K562 (cell line): ENCODE measurements at places on chromosomes 7 and 10. TPM values are rescaled to one million over a fixed set of nuclear protein-coding genes. Genes with fewer than 3 reads are reported as not detected.

POT1 gene
- total RNA-seq, result 63.6 and 66.7 TPM in 2 replicates

NMT2 gene
- 10.8 and 12.3 TPM in 2 replicates for total RNA-seq

AKR1C8 gene
- 0.24 TPM in 1 of 2 replicates, not detected in the other for total RNA-seq

SPDYE16 gene
- 0.13 TPM in 1 of 2 replicates, not detected in the other for total RNA-seq

DENND2A gene
- total RNA-seq, result 0.16 TPM in 1 of 2 replicates, not detected in the other

CXCL12 gene
- total RNA-seq, result 0.18 and 0.49 TPM in 2 replicates

ZMIZ2 gene
- 34.7 and 40.3 TPM in 2 replicates for total RNA-seq

DPP6 gene
- total RNA-seq, result not detected in 2 replicates

DNA sequence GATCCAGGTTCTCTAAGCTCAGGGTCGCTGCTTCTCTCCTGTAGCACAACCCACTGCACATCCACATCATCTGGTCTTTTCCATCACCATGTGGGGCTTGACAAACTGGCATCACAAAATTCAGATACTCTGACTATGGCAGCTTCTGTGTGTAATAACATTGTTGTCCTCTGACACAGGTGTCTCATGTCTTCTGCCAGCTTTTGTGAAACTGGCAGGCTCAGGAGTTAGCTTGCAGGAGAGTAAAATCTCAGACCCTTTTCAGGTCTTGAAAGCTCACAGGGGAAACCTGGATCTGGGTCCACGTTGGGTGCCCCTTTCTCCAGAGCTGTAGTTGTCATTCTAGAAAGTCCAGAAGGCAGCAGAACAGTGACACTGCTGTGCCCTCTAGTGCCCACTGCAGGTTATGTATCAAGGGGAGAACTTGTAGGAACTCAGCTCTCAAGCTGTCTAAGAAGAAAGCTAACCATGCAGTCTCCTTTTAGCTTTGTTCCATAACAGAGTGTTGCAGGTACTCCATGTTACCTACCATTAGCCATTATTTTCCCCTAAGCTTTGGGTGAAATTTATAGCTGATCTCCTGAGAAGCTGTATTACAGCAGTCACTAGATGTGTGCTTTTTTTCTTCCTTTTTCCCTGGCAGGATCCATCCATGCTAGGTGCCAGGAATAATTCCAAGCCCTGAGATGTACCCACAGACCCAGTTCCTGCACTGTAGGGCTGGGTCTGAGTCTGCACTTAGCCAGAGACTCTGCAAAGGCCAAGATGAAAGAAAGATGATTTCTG lies 102.7 kb downstream of the ZNF248 start:
- DNase-seq, result peak; percentile 28
- no peaks in the 10 kb centered on the region for H3K36me3 ChIP-seq
- no peaks in the 10 kb centered on the region for H3K4me1 ChIP-seq
- no peaks in the 10 kb centered on the region for H3K27me3 ChIP-seq
- no peak overlapping the region for H3K27ac ChIP-seq
- H3K4me3 ChIP-seq, result no peak overlapping the region

GRCh38 chr10:113718969-113719822 lies 32.3 kb upstream of the PLEKHS1 start:
- H3K27me3 ChIP-seq, result no peaks in the 10 kb centered on the region; the same call in 2 of the 3 replicates
- DNase-seq, result peak; percentile 37
- H3K4me3 ChIP-seq, result peak overlapping the region; percentile 43
- H3K27ac ChIP-seq, result peak overlapping the region; percentile 65; the same call in 2 of the 3 replicates

- DNase-seq, result no peak
- H3K4me1 ChIP-seq, result no peaks in the 10 kb centered on the region
- H3K27ac ChIP-seq, result no peak overlapping the region
- no peaks in the 10 kb centered on the region for H3K36me3 ChIP-seq
Measured at GRCh38 chr7:26954951-26955350, 90.6 kb upstream of the SKAP2 start.

DNA sequence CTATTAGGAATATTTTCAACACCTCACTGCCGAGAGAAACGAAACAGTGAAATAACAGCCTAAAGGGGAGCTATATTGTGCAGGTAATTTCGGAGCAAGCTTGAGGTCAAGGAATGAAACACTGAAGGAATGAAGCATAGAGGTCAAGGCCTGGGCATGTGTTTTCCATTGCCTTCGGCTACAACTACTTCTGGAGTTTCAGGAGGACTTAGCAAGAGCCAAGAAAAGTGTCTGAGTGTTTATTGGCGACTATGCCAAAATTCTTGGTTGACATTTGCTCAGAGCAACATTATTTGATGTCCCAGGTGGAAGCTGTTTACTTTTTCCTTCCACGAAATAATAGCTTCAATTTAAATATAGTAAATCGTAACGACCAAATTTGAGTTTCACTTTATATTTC lies 89.6 kb upstream of the IFRD1 start:
- H3K36me3 ChIP-seq, result no peaks in the 10 kb centered on the region
- H3K4me3 ChIP-seq, result no peak overlapping the region
- H3K27ac ChIP-seq, result no peak overlapping the region
- no peaks in the 10 kb centered on the region for H3K4me1 ChIP-seq
- DNase-seq, result no peak

- H3K36me3 ChIP-seq, result peaks cover 5% of the 10 kb centered on the region; the same call in 1 of the 3 replicates
- DNase-seq, result peak; percentile 46
- no peak overlapping the region for H3K4me3 ChIP-seq
Measured at GRCh38 chr7:139588632-139589031, 65.1 kb downstream of the CLEC2L start.

DNA sequence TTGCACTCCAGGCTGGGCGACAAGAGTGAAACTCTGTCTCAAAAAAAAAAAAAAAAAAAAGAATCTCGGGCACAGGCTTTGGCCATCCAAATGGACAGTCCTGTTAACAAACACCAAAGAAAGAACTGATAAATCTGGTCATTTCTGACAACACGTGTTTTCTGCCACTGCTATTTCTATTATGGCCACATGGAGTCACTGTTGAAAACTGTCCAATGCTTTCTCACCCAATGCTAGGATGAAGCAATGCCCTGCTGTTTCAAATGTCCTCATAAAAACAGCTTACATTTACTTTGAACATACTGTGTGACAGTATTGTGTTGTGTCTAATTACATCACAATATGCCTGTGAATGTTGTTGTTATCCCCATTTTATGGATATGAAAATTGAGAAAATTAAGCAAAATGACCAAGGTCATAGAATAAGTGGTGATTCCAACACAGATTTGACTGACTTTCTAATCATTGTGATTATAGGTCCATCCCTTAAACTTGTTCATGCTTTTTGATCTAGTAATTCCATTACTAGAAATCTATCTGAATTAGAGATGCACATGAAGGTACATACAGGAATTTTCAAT lies 19.9 kb upstream of the MAP3K8 start:
- DNase-seq, result peak; percentile 69
- H3K27me3 ChIP-seq, result no peaks in the 10 kb centered on the region
- H3K4me3 ChIP-seq, result no peak overlapping the region
- peaks cover 14% of the 10 kb centered on the region; the same call in 2 of the 3 replicates for H3K4me1 ChIP-seq
- no peak overlapping the region for H3K27ac ChIP-seq
- H3K36me3 ChIP-seq, result no peaks in the 10 kb centered on the region

DNA sequence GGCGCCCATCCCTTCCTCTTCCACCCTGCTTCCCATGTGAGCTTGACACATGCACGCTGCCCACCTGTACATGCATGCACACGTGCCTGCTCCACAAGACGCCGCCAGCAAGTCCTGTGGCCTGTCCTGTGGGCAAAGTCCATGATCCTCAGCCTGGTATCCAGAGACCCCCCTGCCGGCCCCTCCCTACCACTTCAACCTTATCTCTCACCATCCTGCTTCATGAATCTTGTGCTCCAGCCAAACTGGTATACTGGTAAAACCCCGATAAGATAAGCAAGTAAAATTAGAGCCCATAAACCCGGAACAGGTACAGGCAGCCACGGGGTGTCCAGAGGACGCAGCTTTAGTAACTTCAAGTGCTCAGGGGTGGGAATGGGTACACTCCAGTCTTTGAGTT lies 11.8 kb upstream of the TBXAS1 start:
- H3K27me3 ChIP-seq, result peaks cover 23% of the 10 kb centered on the region
- H3K4me3 ChIP-seq, result no peak overlapping the region
- no peak for DNase-seq
- H3K27ac ChIP-seq, result no peak overlapping the region
- H3K36me3 ChIP-seq, result no peaks in the 10 kb centered on the region

DNA sequence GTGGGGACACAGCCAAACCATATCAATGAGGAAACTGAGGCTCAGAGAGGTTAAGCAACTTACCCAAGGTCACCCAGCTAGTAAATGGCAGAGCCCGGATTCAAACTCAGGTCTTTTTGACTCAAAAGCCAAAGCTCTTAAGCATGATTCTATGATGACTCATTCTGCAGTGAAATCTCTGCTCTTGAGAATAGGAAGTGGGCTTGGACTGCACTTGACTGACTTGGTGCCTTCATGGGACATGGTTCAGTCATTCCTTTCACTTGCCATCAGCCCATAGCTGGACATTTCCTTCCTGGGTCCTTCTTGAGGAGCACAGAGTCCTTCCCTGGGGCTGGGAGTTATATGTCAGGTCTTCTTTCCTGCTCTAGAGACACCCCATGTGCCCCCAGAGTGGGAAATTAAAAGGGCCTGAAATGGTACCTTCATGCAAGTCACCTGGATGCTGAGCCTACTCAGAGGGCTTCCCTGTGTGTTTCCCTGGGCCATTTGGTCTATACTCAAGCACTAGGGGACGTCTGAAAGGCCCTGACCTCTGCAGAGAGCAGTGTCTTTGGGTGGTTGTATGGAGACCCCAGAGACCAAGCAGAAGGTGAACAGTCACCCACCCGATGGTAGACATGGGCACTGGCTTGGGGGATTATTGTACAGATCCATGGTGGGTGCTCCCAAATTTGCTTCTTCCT lies 62.4 kb upstream of the SDK1 start:
- H3K4me1 ChIP-seq, result no peaks in the 10 kb centered on the region
- no peak overlapping the region for H3K27ac ChIP-seq
- no peak overlapping the region for H3K4me3 ChIP-seq
- no peak for DNase-seq

- DNase-seq, result no peak
- H3K4me3 ChIP-seq, result no peak overlapping the region
- H3K36me3 ChIP-seq, result no peaks in the 10 kb centered on the region
- H3K4me1 ChIP-seq, result peaks cover 2% of the 10 kb centered on the region
Measured at GRCh38 chr10:114095559-114096337, 52.1 kb downstream of the ADRB1 start.

GRCh38 chr10:102545997-102546396 lies 42.2 kb downstream of the SUFU start:
- no peaks in the 10 kb centered on the region for H3K27me3 ChIP-seq
- H3K36me3 ChIP-seq, result no peaks in the 10 kb centered on the region
- no peak for DNase-seq
- H3K4me1 ChIP-seq, result peaks cover 4% of the 10 kb centered on the region; the same call in 1 of the 3 replicates

- no peaks in the 10 kb centered on the region for H3K36me3 ChIP-seq
- H3K27ac ChIP-seq, result no peak overlapping the region
- H3K4me1 ChIP-seq, result no peaks in the 10 kb centered on the region
Measured at GRCh38 chr7:137834552-137834951, 12.2 kb downstream of the DGKI start.

GRCh38 chr10:21980691-21981090 lies 22.8 kb downstream of the DNAJC1 start:
- no peaks in the 10 kb centered on the region for H3K27me3 ChIP-seq
- no peak overlapping the region for H3K27ac ChIP-seq
- no peaks in the 10 kb centered on the region for H3K4me1 ChIP-seq
- H3K36me3 ChIP-seq, result no peaks in the 10 kb centered on the region
- no peak for DNase-seq

DNA sequence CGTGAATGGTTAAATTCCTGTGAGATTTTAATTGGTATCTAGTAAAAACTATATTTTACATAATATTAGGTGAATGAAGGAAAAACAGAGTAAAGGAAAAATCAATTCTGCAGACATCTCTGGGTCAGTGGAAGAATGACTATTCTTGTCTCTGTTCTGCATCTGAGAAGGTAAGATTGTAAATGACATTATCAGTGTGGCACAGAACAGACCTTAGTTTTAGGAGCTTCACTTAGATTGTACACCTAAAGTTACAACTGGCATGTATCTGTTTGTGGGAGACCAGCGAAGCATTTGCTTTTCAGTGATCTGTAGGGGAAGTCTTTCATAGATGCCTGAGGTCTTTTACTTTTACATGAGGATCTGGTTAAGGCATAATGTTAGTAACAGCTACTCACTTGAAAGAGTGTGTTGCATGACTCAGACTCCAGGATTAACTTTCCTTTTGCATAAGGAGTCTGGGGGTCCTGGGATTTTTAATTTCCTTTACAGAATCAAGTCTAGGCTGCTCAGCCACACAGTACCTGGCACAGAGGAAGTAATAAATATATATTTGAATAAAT lies 56.2 kb downstream of the JMJD1C start:
- H3K4me3 ChIP-seq, result no peak overlapping the region
- peak overlapping the region; percentile 47; the same call in 1 of the 3 replicates for H3K27ac ChIP-seq
- peaks cover 6% of the 10 kb centered on the region; the same call in 1 of the 3 replicates for H3K36me3 ChIP-seq
- no peaks in the 10 kb centered on the region for H3K4me1 ChIP-seq
- no peak for DNase-seq

DNA sequence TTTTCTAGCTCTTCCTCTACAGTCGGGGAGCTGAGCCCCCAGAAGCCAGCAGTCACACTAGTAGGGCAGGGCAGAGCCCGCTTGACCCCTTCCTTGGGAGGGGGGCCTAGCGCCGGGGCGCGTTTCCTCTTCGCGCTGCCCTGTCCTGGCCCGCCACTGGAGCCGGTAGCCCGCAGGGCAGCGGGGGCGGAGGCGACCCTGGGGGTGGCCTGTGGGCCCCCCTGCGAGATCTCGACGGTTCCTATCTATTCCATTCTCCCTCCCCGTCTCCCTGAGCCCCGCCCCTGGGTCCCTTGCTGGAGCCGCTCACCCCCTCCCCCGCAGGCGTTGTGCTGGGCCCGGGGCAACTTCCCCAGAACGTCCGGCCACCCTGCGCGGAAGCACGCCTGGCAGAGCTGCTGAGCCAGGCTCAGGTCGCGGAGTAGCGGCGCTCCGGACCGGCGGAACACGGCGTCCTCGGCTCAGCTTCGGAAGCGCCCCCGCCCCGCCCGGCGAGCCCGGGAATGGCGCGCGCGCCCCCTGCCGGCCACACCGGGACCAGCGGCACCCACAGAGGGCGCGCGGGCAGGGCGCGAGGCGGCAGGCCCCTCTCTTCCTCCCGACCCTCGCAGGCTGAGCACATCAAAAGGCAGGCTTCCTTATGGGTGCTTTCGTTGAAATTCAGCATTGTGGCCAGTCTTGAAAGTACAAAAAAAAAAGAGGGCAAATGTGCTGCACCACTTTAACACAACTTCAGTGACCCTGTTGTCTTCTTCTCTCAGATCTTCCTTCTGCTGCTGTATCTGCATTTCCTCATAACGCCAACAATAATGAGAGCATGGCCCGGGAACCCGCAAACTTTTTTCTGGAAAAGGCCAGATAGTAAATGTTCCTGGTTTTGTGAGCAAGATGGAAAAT lies 327.6 kb downstream of the TNS3 start:
- H3K4me1 ChIP-seq, result peaks cover 10% of the 10 kb centered on the region
- no peaks in the 10 kb centered on the region; the same call in 2 of the 3 replicates for H3K27me3 ChIP-seq
- H3K27ac ChIP-seq, result no peak overlapping the region
- no peaks in the 10 kb centered on the region for H3K36me3 ChIP-seq

DNA sequence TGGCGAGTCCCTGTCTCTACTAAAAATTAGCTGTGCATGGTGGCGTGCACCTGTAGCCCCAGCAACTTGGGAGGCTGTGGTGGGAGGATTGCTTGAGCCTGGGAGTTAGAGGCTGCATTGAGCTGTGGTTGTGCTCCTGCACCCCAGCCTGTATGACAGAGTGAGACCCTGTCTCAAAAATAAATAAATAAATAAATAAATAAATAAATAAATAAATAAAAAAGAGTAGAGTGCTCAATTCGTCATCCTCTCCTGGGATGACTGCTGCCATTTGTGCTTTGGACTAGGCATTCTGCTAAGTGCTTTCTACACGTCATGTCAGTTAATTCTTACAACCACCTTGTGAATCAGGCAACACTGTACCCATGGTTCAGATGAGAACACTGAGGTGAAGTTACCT lies 130.6 kb downstream of the DOCK1 start:
- no peak for DNase-seq
- no peaks in the 10 kb centered on the region for H3K36me3 ChIP-seq
- no peaks in the 10 kb centered on the region for H3K27me3 ChIP-seq
- no peak overlapping the region for H3K27ac ChIP-seq
- no peaks in the 10 kb centered on the region for H3K4me1 ChIP-seq
- no peak overlapping the region for H3K4me3 ChIP-seq
